CD14-positive monocyte (primary cell): ENCODE measurements at places on chromosomes 5 and 9.

DNA sequence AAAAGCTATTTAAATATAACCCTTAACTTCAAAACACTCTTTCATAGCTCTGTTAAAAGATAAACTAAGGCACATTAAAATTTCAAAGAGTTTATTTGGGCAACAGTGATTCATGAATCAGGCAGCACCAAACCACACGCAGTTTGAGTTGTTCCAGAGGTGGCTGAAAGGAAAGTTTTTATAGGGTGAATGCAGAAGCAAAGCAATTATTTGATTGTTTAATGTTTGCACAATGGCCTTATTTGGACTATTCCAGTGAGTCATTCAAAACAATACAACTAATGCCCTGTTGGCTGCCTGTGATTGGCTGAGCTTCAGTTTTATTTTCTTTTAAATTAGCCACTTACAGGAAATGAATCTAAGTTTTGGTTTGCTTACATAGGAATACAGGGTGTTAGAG lies 125.3 kb downstream of the CEP120 start:
- DNase-seq = no peak

DNA sequence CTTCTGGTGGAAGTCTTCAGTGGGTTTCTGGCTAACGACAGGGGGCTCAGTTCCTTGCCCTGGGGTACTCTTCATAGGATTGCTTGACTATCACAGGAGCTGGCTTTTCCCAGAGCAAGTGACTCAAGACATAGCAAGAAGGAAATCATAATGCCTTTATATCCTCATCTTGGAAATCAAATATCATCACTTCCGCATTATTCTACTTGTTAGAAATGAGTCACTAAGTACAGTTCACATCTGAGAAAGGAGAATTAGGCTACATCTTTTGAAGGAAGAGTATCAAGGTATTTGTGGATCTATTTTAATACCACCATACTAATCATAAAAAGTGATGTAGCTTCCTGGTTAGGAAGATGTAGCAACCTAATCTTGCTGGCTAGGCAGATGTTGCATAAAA lies 148.2 kb upstream of the RAI14 start:
- DNase-seq = no peak

DNA sequence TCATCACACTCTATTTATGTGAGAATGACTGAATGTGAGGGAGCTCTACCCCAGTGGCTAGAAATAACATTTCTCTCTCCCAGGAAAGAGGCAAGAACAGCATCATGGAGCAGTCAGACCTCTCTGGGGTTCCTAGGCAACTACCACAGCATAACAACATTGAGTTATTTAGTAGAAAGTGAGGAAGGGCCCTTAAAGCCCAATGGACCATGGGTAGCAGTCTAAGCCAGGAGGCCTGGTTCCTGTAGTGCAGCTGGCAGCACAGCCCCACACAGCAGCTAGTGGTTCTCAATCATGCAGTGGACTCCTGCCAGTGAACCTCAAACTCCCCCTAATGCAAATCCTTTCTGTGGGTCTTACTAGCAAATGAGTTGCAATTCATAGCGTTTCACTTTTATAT lies 55.3 kb downstream of the SPEF2 start:
- DNase-seq = no peak

DNA sequence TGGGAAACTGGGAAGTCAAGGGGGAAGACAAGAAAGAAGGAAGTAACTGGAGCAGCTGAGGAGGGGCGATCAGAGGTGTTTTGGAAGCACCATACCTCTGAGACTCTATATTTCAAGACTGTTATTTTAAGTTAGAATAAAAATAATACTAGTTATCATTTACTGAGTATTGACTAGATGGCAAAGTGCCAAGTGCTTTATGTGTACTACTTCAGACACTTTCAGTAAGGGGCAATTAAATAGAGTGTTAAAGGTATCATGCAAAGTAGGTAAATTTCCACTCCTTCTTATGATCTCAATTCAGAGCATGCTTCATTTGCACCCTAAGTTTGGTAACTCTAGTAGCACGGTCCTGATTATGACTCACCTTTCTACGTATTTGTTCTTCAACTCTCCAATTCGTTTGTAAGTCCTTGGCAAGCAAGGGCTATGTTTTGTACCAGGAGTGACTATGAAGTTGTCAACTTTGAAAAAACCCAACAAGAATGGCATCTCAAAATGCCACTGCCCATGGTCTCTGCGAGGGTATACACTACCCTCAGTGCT lies 152.4 kb upstream of the RAPGEF1 start:
- no peak for DNase-seq

DNA sequence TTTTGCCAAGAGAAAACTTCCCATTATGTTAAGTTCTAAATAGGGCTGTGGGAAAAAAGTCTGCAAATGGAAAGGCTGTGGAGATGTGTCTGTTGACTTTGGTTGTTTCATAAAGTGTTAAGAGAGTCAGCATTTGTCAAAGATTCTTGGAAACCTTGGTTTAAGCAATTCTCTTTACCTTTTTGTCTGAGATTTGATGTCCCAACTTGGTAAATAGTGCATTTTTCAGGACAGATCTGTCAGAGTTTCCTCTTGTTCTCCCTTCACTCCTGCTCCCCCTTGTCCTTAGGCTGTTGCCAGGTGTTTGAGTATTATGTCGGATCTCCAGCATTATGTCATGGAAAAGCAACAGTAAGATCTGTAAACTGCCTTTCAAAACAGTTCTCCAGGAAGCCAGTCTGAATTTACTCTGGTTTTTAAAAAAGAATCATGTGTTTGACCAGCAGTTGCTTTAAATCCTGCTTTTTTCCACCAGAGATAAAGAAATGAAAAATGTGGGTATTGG lies 79.1 kb upstream of the ADAMTSL1 start:
- no peak for DNase-seq

DNA sequence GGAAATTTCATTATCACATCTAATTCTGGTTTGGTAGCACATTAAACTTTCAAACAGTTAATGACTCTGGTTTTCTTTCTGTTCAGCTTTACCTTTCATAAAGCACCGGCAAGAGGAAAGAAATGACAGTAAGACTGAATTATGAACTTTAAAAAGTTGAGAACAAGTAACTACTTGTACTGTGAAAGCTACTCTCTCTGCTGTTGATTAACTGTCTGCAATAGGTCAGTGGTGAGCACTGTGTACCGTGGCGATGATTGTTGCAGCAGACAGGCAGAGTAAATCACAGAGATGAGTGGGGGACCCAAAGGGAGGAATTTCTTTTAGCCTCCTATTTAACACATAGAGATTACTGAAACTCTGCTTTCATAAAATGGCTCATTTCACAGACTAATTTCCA lies 74.0 kb upstream of the MEF2C start:
- DNase-seq = no peak

DNA sequence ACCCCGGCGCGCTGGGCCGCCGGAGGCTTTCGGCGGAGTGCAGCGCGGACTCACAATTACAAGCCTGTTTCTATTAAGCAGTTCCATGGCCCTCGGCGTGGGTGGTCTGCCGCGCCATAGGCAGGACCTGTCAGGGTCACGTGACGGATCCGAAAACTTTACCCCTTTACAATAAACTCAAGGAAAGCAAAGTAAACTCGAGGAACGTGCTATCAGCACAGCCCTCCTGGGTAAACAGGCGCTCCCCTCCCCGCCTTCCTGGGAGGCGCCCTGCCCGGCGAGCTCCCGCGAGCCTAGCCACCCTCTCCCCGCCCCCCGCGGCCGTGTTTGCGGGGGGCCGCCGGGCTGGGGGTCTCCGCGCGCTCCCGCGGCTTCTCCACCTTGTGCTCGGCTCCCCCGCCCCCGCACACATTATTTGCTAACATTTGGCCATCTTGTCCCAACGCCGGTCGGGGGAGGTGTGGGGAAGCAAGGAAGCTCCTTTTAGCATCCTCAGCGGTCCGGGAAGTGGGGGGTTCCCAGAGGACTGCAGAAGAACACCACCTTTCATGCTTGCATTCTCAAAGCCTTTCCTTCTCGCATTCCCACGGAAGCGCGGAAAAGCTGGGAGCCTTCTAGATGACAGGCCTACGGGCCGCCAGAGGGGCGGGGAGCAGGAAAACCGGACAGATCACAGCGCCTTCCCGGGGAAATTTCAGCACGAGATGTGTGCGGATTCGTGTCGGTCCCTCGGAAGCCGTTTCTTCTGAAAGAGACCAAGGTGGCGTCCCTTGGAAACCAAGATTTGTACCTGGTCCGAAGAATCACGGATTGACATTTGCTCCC lies at the start of gene PTCH1:
TSS of gene PTCH1 (minus strand) at position 238 of the 825 bp plus-strand sequence.
- DNase-seq = no peak

DNA sequence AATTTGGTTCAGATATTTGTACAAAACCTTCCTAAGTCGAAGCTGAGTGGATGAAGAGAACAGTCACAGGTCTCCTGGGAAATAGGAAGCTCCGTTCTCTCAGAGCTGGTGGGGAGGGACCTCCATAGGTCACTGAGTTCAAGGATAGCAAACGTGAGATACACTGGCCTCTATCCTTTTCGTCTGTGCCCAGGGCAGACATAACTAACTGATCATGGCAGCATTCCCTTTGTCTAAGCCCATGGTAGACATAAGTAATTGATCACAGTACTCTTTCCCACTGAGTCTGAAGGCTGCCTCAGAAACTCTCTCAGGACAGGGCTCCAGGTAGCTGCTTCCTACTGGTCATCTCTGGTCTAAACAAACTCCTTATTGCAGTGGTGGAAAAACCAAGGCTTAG lies 12.3 kb upstream of the CORO2A start:
- DNase-seq = no peak

GRCh38 chr5:118924006-118924389 lies 64.3 kb downstream of the DTWD2 start:
- no peak for DNase-seq

GRCh38 chr9:131394464-131395156 lies 724 bp downstream of the PRRC2B start:
- no peak for DNase-seq

- no peak for DNase-seq
Measured at GRCh38 chr5:78979117-78979742, 5.9 kb downstream of the ARSB start.

- DNase-seq = no peak
Measured at GRCh38 chr5:111493031-111493430, 19.3 kb downstream of the STARD4 start.

DNA sequence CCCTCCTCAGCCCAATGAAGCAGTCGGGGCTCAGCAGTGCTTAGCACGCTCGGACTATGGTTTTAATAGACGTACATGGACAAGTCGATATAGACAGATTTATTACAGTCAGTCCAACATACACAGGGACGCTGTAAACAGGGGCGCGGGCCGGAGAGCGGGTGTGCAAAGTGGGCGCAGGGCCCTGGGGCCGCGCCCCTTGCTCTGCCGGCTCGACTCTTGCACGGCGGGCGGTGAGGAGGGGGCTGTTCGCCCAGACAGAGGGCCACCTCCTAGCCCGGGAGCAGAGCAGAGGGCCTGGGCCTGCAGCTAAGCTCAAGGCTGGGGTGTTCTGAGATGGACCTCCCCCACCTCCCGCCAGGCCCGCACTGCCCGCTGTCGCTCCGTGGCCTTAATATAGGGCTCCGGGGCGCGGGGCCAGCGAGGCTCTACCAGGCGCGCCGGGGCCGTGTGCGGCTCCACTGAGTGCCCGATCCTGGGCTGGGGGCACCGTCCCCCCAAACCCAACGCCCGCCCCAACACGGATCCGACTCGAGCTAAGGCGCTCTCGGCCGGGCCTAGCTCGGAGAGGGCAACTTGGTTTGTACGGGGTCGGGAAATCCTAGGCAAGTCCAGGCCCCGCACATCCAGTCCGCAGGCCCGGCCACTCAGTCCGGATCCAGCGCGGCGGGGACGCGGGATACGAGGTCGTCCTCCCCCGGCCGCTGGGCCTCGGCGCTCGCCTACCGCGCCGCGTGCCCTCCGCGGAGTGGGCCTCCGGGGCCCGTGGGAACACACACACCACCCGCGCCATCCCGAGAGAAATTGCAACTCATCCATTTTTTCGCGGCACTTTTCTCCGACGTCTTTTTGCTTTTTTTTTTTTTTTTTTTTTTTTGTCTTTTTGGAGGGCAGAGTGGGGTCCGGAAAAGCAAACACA lies 6.1 kb downstream of the PITX1 start:
- DNase-seq = no peak

- DNase-seq = no peak
Measured at GRCh38 chr9:86941197-86941596, 6.1 kb downstream of the GAS1 start.

DNA sequence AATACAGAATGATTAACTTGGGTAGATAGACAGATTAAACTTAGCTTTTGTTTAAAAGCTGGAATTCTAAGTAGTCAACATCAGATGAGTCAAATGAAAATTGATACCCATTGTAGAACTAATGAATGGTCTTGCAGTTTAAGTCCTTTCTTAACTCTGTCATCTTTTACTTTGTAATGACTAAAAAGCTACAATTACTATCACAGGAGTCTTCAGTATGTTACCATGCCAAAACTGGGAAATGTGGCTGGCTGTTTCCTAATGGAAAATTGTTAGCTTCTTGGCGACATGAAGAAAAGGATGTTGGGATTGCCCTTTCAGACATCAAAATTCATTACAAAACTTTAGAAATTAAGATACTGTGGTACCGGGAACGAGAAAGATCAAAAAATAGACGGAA lies 20.2 kb upstream of the ANXA1 start:
- no peak for DNase-seq

- DNase-seq = no peak
Measured at GRCh38 chr5:153907170-153907775, 131.4 kb downstream of the FAM114A2 start.

DNA sequence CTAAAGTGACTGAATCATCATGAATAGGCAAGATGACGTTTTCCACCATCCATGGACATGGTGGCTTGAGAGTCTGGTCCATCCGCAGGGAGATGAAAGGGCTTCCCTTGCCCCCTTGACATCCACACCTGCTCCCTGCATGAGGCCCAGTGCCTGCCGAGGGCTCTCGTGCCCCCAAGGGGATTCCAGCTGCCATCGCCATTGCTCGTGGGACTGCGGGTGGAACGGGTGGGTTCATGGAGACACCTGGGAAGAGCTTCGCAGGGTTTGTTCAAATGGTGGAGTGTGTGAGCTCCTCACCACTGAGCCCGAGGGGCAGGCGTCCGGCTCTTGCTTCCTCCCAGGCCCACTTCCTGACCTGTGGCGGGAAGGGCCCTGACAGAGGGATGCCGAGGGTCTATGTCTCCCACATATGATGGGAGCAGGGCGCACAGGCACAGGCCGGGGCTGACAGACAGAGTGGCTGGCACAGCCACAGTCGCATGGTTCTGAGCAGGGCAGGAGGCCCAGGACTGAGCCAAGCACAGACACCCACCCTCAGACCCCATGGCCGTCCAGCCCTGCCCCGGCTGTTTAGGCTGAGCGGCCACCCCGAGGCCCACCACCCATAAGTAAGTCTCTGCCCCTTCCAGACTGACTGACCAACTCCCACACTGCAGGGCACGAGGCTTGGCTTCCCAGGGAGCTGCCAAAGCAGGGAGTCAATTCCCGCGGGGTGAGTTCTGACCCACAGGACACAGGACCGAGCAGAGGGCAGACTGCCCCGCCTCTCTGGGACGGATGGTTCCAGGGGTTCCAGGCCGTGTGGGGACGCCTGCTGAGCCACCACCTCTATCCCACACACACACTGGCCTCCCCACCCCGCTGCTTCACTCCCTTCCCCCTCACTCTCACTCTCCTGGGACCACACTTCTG lies 70.0 kb upstream of the PPP1R26 start:
- no peak for DNase-seq

GRCh38 chr5:170067152-170067551 lies 38.5 kb upstream of the FOXI1 start:
- no peak for DNase-seq
